Aorta (tissue), 5 donors: ENCODE measurements at places on chromosomes 1 and 21. TPM values are rescaled to one million over a fixed set of nuclear protein-coding genes. Genes with fewer than 3 reads are reported as not detected.
A peak's percentile ranks its signal among the peaks of the same experiment; 100 is the strongest.

GRCh38 chr1:196678510-196678884 is 26.7 kb downstream of the CFH start:
- no peak overlapping the region for H3K4me3 ChIP-seq
- no peaks in the 10 kb centered on the region for H3K4me1 ChIP-seq
- DNase-seq = no peak
- no peaks in the 10 kb centered on the region for H3K27me3 ChIP-seq

GRCh38 chr1:29096231-29096886 is 27.3 kb downstream of the TMEM200B start:
- H3K27me3 ChIP-seq = no peaks in the 10 kb centered on the region
- H3K36me3 ChIP-seq = no peaks in the 10 kb centered on the region
- no peak for DNase-seq
- no peaks in the 10 kb centered on the region for H3K4me1 ChIP-seq
- H3K4me3 ChIP-seq = no peak overlapping the region
- H3K27ac ChIP-seq = no peak overlapping the region

- H3K4me3 ChIP-seq = no peak overlapping the region
- no peaks in the 10 kb centered on the region for H3K36me3 ChIP-seq
- no peaks in the 10 kb centered on the region for H3K4me1 ChIP-seq
- DNase-seq = no peak
- no peak overlapping the region for H3K27ac ChIP-seq
- no peaks in the 10 kb centered on the region for H3K27me3 ChIP-seq
Measured at GRCh38 chr1:196148367-196148970, 459.8 kb downstream of the KCNT2 start.

DNA sequence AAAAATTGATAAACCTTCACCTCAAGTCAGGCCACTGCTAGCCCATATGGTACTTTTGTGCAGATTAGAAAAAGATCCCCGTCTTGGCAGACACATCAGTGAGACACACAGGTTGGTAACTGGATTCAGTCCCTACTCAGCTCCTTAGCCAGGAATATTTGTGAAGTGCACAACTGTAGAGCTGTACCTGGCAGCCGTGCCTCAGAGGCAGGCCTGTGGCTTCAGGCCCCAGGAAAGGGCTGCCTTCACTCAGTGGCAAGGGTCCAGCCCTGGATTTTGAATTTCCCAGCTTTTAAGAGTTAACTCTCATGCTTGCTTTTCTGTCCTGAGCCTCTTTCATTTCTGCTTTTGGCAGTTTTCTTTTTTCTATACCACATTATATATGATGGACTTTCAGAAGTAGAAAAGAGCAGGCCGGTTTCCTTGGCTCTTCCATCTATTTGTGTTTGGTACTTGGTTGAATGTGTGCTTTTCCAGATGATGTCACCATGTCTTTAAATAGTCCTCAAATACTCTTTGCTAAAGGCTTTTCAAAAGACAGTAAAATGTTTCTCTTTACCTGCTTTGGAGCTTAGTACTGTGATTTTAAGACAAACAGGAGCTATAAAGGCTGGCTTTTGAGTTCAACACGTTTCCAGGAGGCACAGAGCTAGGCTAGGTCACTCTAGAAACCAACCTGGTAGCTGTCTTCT is 186.6 kb downstream of the AK5 start:
- H3K36me3 ChIP-seq = no peaks in the 10 kb centered on the region
- DNase-seq = no peak
- no peaks in the 10 kb centered on the region for H3K27me3 ChIP-seq
- no peaks in the 10 kb centered on the region for H3K4me1 ChIP-seq
- peak overlapping the region; percentile 29 for H3K27ac ChIP-seq

GRCh38 chr1:180266275-180267210 is 36.5 kb downstream of the LHX4 start:
- no peak overlapping the region for H3K27ac ChIP-seq
- H3K4me3 ChIP-seq = no peak overlapping the region
- no peaks in the 10 kb centered on the region for H3K36me3 ChIP-seq

GRCh38 chr1:94526152-94526980 is 15.2 kb downstream of the F3 start:
- H3K27me3 ChIP-seq = no peaks in the 10 kb centered on the region
- H3K27ac ChIP-seq = no peak overlapping the region
- H3K4me1 ChIP-seq = no peaks in the 10 kb centered on the region
- no peak overlapping the region for H3K4me3 ChIP-seq

DNA sequence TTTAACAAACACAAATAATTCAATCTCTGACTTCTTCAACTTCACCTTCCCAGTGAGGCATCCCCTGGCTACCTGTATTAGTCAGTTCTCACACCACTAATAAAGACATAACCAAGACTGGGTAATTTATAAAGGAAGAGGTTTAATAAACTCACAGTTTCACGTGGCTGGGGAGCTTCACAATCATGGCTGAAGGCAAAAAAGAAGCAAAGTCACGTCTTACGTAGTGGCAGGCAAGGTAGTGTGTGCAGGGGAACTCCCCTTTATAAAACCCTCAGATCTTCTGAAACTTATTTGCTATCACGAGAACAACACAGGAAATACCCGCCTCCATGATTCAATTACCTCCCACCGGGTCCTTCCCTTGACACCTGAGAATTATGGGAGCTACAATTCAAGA is 478.5 kb downstream of the ADGRL2 start:
- H3K4me3 ChIP-seq = no peak overlapping the region
- no peaks in the 10 kb centered on the region for H3K36me3 ChIP-seq
- no peaks in the 10 kb centered on the region for H3K27me3 ChIP-seq
- no peak overlapping the region for H3K27ac ChIP-seq
- H3K4me1 ChIP-seq = no peaks in the 10 kb centered on the region

DNA sequence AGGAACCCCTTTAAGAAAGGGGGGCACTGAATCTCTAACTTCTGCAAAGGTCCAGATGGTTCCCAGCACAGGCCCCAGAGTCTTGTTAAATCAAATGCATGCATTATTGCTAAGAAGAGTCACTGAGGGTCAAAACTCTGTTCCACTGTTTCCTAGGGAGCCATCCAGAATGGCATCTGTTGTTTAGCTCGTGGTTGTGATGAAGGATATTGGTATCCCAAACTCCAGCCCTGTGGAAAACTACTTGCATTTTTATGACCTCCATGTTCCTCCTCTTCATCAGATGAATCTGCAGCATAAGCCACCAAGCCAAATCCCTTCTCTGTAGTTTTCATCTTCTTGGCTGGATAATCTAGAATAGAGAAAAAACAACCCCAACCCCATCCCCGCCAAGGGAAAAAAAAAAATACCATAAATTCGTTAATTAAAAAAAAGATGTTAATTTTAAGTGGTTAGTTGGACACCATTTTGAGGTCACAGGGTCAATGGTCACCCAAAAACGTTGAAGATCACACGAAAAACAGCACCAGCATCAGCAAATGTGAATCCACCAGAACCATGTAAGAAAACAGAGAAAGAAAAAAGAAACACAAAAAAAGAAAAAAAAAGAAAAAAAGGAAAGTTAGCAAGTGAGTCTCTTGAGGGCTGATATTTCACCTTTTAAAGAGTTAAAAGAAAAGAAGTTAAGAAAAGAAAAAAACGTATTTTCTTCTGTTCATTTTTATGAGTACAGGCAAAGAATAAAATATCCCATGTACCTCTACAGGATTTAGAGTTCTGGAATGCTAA is 3.0 kb upstream of the RIT1 start:
- peaks cover 4% of the 10 kb centered on the region for H3K36me3 ChIP-seq
- no peak for DNase-seq

GRCh38 chr21:45078877-45079281 is 4.5 kb downstream of the ADARB1 start:
- H3K27me3 ChIP-seq = no peaks in the 10 kb centered on the region
- H3K36me3 ChIP-seq = peaks cover 6% of the 10 kb centered on the region
- H3K4me1 ChIP-seq = peaks cover 3% of the 10 kb centered on the region
- H3K27ac ChIP-seq = no peak overlapping the region
- DNase-seq = peak; percentile 60

DNA sequence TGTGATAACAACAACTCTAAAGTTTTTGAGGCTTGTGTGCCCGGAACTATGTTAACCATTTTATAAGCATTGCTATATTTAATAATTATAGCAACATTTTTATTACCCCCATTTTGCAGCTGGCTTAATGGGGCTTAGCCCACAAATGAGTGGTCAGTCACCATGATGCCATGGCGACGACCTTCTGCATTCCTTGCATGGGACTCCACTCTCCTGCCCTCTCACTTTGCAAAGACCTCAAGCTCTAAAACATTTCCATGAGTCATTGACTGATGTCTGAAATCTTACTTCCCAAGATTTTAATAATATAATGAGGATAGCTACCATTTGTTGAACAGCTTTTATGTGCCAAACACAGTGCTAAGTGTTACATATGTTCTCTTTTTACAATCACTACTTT is 15.4 kb downstream of the NGF start:
- no peak overlapping the region for H3K27ac ChIP-seq
- H3K36me3 ChIP-seq = no peaks in the 10 kb centered on the region
- H3K27me3 ChIP-seq = no peaks in the 10 kb centered on the region
- DNase-seq = no peak

DNA sequence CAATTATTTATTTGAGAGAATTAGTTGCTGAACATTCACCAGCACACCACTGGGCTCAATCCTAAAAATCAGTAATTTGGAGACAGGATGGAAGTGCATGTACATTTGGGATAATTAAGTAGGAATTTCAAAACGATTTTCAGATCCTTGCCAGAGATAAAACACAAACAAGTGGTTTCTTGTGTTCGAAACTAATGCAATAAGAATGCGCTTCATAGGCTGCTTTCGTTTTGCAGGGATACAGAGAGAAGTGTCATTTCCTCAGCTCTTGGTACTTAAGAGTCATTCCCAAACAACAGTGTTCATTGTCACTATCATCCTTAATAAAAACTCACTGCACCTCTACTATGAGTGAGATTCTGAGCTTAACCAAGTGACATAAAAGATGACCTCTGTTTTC is 20.6 kb upstream of the USP24 start:
- no peaks in the 10 kb centered on the region for H3K36me3 ChIP-seq
- no peak for DNase-seq
- no peaks in the 10 kb centered on the region for H3K27me3 ChIP-seq
- no peaks in the 10 kb centered on the region for H3K4me1 ChIP-seq
- no peak overlapping the region for H3K27ac ChIP-seq
- no peak overlapping the region for H3K4me3 ChIP-seq

DNA sequence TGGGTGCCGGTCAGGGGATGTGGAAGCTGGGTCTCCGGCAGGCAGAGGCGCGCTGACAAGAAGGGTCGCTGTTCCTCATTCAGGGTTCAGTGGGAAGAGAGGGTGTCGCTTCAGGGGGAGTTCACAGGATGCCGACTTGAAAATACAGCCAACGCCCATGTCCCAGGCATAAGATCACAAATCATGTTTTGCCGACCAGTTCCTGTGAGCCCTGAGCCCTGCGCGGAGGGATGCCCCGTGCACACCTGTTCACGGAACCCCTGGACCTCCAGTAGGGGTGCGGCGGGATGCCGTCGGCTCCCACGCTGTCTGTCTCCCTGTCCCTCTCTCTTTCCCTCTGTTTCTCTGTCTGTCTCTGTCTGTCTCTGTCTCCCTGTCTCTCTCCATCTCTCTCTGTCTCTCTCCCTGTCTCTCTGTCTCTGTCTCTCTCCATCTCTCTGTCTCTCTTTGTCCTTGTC is 26.8 kb downstream of the TP73 start:
- no peaks in the 10 kb centered on the region for H3K4me1 ChIP-seq
- no peaks in the 10 kb centered on the region for H3K36me3 ChIP-seq
- H3K4me3 ChIP-seq = no peak overlapping the region
- H3K27me3 ChIP-seq = no peaks in the 10 kb centered on the region
- DNase-seq = no peak

DNA sequence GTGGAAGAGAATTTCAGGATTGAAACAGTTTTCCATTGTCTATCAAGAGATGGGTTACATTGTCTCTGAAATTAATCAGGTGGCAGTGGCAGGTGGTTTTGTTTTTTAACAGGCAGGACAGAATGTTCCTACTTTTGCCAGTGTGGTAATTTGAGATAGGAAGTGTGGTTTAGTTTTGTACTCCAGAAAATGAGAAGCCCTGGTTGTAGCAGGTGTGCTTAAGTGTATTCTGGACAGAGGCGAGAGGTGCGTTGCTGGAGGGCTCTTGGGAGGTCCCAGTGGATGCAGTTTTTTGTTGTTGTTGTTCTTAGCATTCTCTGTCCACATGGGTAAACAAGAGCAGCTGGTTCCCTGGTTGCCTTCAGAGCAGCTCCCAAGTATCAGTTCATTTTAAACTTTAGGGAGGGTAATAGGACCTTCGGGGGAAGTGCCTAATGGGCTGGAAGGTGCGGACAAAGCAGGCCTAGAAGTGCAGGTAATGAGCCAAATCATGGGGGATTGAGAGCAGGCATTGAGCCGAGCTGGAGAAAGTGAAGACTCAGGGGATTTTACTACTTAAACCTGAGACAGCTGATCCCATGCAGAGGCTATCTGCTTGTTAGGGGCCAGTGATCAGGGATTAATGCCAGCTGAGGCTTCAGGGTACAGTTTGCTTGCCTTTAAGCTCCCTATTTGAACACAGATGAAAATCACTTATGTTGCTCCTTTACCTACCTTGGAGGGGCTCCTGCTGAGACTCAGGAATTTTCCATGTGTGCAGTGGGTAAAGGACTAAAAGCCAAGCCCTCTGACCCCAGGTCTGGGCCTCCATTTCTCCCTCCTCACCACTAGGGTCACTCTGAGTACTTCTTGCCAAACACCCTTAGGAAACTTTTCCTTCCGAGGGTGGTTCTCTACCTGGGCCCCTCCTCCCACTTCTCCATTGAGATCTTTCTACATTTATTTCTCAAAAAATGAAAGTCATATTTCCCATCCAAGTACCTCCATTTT is 6.1 kb downstream of the PFKFB2 start:
- H3K4me1 ChIP-seq = no peaks in the 10 kb centered on the region
- peaks cover 3% of the 10 kb centered on the region for H3K36me3 ChIP-seq
- no peak overlapping the region for H3K27ac ChIP-seq
- H3K27me3 ChIP-seq = no peaks in the 10 kb centered on the region
- no peak overlapping the region for H3K4me3 ChIP-seq

DNA sequence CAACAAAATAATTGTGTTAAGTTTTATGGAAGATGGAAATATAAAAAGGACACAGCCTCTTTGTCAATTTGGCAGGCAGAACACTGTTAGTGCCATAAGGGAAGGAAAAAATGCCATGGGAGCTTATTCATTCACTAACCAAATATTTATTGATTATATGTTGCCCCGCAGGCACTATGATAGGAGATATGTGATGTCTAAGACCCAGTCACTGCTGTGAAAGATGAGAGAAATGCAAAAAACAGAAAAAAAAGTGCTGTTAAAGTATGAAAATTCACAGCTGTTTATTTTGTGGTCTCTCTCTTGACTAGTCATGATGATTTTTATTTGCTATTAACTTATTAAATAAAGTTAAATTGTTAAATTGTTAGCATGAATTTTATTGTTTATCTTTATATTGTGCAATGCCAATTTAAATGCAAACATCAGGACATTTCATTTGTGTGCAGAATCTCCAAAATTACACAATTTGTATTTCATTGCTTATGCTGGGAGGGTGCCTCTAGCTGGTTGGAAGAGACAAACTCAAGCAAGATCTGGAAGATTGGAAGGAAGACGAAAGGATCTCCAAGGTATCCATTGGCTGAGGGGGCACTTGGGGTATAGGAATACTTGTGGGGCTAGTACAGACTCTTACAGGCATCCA is 17.8 kb upstream of the PTGFR start:
- H3K4me3 ChIP-seq = no peak overlapping the region
- no peak overlapping the region for H3K27ac ChIP-seq
- no peaks in the 10 kb centered on the region for H3K4me1 ChIP-seq
- no peak for DNase-seq
- H3K36me3 ChIP-seq = no peaks in the 10 kb centered on the region
- H3K27me3 ChIP-seq = no peaks in the 10 kb centered on the region

RHD gene
- total RNA-seq = not detected

KCNA3 gene
- 0.97 TPM for total RNA-seq

PER3 gene
- total RNA-seq = 8.9 TPM
